ENCODE measurements at places on chromosomes 12 and 14. TPM values are rescaled to one million over a fixed set of nuclear protein-coding genes. Genes with fewer than 3 reads are reported as not detected.

HCAR2 gene
- not detected for total RNA-seq

PLEK2 gene
- total RNA-seq, result 4.0 TPM

SUPT16H gene
- 71.6 TPM for total RNA-seq

ZCRB1 gene
- total RNA-seq, result 29.4 TPM

PRH2 gene
- total RNA-seq, result not detected

- H3K4me3 ChIP-seq, result no peak overlapping the region
- H3K4me1 ChIP-seq, result no peaks in the 10 kb centered on the region
- H3K27ac ChIP-seq, result no peak overlapping the region
- no peak for DNase-seq
- no peaks in the 10 kb centered on the region for H3K27me3 ChIP-seq
Measured at GRCh38 chr12:44000309-44000952, 164.6 kb downstream of the TMEM117 start.

DNA sequence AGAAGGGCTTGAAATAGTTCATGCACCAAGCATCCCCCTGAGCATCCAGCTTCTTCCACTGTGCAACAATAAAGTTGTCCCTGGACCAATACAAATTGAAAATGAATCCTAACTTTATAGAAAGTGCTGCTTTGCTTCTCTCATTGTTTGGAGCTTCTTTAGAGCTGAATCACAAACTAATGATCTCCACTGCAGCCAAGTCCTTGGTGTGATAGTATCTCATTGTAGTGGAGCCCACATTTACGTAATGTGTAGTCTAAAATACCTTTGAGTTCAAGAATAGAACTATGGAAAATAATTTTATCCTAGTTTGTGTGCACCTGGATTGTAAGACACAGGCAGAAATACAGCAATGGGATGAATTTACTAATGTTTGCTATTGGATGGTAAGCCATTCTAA, 319.9 kb downstream of the EGLN3 start:
- no peak for DNase-seq
- H3K27ac ChIP-seq, result no peak overlapping the region
- H3K4me3 ChIP-seq, result no peak overlapping the region
- H3K27me3 ChIP-seq, result no peaks in the 10 kb centered on the region

DNA sequence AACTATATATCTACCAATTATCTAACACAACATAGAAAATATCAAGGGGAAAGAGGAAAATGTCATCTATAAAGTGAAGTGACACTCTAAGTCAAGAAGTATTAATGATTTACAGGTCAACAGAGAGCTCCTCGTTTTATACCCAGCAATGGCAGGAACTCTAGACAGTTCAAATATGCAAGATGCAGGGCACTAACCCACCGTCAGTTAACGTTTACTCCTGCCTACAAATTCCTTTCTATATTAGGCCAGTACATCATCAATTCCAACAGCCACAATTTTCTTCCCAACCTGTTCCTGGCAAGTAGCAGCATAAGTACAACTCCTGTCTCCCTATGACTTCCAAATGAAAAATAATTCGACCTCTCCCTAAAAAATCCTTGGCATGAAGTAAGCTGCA, 9.0 kb upstream of the KANSL2 start:
- no peak for DNase-seq
- no peak overlapping the region for H3K27ac ChIP-seq
- H3K36me3 ChIP-seq, result peaks cover 15% of the 10 kb centered on the region
- no peak overlapping the region for H3K4me3 ChIP-seq
- H3K4me1 ChIP-seq, result no peaks in the 10 kb centered on the region

DNA sequence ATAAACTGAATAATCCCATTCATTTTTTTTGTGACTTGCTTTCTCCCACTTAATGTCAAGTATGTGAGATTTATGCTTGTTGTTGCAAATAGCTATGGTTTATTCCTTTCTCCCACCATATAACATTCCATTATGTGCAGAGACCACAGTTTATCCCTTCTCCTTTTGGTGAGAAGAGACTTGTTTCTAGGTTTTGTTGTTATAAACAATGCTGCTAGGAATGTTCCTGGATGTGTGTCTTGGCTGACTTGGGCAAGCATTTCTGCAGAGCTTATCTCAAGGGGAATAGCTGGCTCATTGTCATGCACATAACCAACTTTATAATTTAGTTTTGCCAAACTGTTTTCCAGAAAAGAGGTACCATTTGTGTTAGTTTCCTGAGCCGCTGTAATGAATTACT, 47.6 kb upstream of the PPP1CC start:
- H3K4me1 ChIP-seq, result no peaks in the 10 kb centered on the region
- H3K4me3 ChIP-seq, result no peak overlapping the region
- no peak for DNase-seq
- no peak overlapping the region for H3K27ac ChIP-seq
- no peaks in the 10 kb centered on the region for H3K27me3 ChIP-seq
- H3K36me3 ChIP-seq, result no peaks in the 10 kb centered on the region

GRCh38 chr12:29869946-29870345, 86.2 kb upstream of the TMTC1 start:
- no peaks in the 10 kb centered on the region for H3K36me3 ChIP-seq
- no peak overlapping the region for H3K4me3 ChIP-seq
- no peaks in the 10 kb centered on the region for H3K27me3 ChIP-seq
- no peak for DNase-seq

DNA sequence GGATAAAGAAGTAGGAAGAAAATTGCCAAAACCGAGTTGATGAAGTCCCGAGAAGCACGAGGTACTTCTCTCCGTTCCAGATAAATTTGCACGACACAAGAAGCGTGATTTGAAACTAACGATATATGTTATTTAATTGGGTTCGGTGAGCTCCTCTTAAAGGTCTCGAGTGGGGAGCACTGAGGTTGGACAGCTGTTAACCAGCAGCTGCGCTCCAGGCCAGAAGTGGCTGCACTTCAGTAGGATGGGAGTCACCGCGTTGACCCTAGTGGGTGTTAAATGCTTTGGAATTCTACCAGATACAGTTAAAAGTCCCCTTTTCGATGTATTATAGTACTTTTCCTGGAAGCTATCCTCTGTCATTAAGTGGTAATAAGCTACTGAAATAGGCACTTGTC, 953 bp upstream of the DCAF5 start:
- H3K36me3 ChIP-seq, result no peaks in the 10 kb centered on the region
- peak overlapping the region; percentile 46 for H3K27ac ChIP-seq
- peak overlapping the region; percentile 86 for H3K4me3 ChIP-seq
- no peak for DNase-seq
- no peaks in the 10 kb centered on the region for H3K27me3 ChIP-seq
- H3K4me1 ChIP-seq, result peaks cover 20% of the 10 kb centered on the region

DNA sequence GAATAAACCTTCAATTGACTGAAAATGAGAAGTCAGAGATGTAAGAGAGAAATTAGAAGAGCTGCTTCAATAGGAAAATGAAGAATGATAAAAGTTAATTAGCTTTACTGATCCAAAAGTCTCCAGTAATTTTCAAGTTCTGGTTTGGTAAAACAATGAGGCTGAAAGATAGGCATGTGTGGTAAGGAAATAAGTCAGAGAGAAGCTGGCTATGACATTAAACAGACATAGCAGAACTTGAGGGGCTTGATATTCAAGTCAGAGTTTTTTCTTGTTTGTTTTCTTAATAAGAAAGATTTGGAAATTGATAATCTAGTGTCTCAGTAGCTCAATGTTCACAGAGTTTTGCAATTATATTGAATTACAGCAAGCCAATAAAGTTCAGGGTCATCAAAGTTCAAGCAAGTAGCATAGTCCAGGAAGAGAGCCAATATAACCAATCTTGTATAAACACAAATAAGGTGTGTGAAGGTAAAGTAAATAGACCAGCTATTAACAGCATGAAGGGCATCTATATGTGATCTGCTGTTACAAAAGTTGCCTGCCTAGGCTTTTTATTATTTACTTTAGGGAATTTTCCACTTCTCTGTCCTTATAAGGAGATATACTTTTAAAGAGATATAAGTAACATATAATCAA, 1111.5 kb downstream of the TRHDE start:
- no peak overlapping the region for H3K4me3 ChIP-seq
- no peaks in the 10 kb centered on the region for H3K27me3 ChIP-seq
- no peaks in the 10 kb centered on the region for H3K36me3 ChIP-seq
- no peaks in the 10 kb centered on the region for H3K4me1 ChIP-seq
- DNase-seq, result no peak

- no peak overlapping the region for H3K4me3 ChIP-seq
- no peak overlapping the region for H3K27ac ChIP-seq
- peaks cover 2% of the 10 kb centered on the region for H3K4me1 ChIP-seq
- peaks cover 6% of the 10 kb centered on the region for H3K27me3 ChIP-seq
- no peak for DNase-seq
Measured at GRCh38 chr12:57215668-57216013, 953 bp upstream of the NXPH4 start.

DNA sequence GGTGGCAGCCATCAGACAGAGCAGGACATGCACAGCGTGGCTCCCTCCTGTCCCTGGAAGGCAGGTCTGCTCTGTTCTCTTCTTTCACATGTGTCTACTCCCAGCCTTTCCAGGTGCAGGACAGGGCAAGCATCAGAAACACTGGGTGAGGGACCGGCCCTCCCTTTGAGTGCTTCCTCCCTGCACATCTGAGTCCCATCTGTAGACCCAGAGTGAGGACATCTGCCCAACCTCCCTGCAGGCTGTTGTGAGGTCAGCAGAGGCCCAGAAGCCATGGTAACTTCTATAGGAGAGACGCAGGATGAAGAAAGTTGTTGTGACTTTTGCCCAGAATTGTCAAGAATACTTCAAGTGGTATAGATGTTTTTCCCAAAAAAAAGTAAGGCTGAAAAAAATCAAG, 282.7 kb downstream of the CACNA1C start:
- no peaks in the 10 kb centered on the region for H3K36me3 ChIP-seq
- no peaks in the 10 kb centered on the region for H3K27me3 ChIP-seq
- H3K4me1 ChIP-seq, result no peaks in the 10 kb centered on the region
- no peak for DNase-seq

DNA sequence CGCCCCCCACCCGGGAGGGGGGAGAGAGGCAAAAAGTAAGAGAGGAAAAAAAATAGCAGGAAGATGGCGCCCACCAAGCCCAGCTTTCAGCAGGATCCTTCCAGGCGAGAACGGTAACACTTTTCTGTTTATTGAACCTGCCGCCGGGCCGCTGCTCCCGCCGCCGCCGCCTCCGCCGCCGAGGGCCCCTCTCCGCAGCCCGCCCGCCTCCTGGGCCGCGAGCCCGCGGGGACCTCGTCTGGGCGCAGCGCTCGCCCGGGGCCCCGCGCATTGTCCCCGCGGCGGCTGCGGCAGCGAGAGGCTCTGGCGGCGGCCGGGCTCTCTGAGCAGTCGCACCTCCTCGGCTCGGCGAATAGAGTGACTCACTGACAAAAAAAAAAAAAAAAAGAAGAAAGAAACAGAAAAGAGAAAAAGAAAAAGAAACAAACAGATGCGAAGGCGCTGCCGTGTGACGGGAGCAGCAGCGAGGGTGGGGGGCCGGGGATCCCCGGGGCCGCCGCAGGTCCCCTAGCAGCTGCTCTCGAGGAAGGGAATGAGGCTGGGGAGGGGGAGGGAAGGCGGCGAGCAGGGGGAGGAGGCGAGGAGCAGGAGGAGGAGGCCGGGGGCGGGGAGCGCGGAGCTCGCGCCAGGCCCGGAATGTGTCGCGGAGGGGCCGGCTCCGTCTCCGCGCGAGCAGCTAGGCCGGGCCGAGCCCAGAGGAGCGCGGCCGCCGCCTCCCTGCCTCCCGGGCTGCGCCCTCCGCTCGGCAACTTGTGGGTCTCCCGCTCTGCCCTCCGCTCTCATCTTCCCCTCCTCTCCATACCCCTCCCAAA, 781 bp downstream of the NPAS3 start:
- H3K36me3 ChIP-seq, result no peaks in the 10 kb centered on the region
- H3K27me3 ChIP-seq, result peaks cover 34% of the 10 kb centered on the region
- no peak overlapping the region for H3K4me3 ChIP-seq
- H3K27ac ChIP-seq, result no peak overlapping the region
- DNase-seq, result no peak
- H3K4me1 ChIP-seq, result peaks cover 7% of the 10 kb centered on the region

DNA sequence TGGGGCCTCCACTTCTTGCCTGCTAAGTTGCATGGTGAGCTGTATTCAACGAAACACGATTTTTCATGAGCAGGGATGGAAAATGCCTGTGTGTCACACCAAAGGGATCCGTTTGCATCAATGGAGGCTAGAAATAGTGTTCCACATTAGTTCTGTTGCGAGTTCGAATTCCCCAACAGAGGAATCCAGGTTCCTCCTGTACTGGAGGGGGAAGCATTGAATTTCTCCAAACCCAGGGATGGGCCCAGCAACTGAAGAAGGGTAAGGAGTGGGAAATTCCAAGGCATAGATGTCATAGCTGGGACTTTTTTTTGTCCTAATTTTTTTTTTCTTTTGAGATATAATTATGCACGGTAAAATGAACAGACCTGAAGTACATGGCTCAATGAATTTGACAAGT, 336.2 kb downstream of the DPF3 start:
- H3K4me1 ChIP-seq, result no peaks in the 10 kb centered on the region
- DNase-seq, result no peak
- no peak overlapping the region for H3K27ac ChIP-seq
- no peaks in the 10 kb centered on the region for H3K36me3 ChIP-seq
- no peak overlapping the region for H3K4me3 ChIP-seq
- H3K27me3 ChIP-seq, result peaks cover 33% of the 10 kb centered on the region

DNA sequence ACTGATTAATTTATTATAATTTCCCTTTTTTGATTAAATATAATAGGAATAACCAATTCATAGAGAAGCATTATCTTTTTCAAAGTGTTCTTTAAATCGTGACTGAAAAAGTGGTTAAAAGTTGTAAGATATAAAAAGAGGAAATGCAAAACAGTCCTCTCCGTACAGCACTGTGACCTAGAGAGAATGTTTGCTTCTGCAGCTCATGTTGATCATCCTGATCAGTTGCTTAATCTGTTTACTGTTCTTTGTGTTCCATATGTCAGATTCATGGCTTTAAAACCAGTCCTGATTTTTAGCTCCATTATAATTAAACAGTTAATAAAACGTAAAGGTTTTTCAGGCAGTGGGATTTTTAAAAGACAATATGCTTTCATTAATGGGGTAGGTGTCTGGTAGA, 4.7 kb downstream of the TTC8 start:
- no peaks in the 10 kb centered on the region for H3K27me3 ChIP-seq
- H3K27ac ChIP-seq, result no peak overlapping the region
- no peaks in the 10 kb centered on the region for H3K36me3 ChIP-seq
- H3K4me1 ChIP-seq, result no peaks in the 10 kb centered on the region
- no peak overlapping the region for H3K4me3 ChIP-seq
- no peak for DNase-seq

GRCh38 chr14:90665321-90666000, 150.8 kb downstream of the TTC7B start:
- H3K4me1 ChIP-seq, result no peaks in the 10 kb centered on the region
- no peak overlapping the region for H3K27ac ChIP-seq
- no peaks in the 10 kb centered on the region for H3K27me3 ChIP-seq
- H3K4me3 ChIP-seq, result no peak overlapping the region
- no peaks in the 10 kb centered on the region for H3K36me3 ChIP-seq

DNA sequence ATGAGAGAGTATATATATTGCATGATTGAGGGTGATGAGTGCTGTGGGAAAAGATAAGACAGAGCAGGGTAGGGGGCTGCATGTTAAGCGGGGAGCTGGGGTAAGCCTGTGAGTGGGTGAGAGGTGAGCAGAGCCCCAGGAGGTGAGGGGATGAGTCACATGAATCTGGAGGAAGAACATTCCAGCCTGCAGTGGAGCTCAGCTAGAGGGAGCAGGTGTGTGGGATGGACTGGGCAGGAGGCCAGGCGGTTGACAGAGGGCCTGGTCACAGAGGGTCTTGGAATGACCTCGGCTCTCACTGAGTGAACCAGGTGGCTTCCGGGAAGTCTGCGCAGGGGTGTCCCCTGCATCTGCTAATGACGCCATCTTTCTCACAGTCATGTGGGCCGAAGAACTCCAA, 44.4 kb downstream of the GIT2 start:
- peaks cover 9% of the 10 kb centered on the region for H3K4me1 ChIP-seq
- no peaks in the 10 kb centered on the region for H3K27me3 ChIP-seq
- no peak overlapping the region for H3K27ac ChIP-seq
- no peak overlapping the region for H3K4me3 ChIP-seq
- H3K36me3 ChIP-seq, result peaks cover 85% of the 10 kb centered on the region
